Sigmoid colon (tissue), 7 donors: ENCODE measurements at places on chromosomes 3 and 15. TPM values are rescaled to one million over a fixed set of nuclear protein-coding genes. Genes with fewer than 3 reads are reported as not detected.

DNA sequence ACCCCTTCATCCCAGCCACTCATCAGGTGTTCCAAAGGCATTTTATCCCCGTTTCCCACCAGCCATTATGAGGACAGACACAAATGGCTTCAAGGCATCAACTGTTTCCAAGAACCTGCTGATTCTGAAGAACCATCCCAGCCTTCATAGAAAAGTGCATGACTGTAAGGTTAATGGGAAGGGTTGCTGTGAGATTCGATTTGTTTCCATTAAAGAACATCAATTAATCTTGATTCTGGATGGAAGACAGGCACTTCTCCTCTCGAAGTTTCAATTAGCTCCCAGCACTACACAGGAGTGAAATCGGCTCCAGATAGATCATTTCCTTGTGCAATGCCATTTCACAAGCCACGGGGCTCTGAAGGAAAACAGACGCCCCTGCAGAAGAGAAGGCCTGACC lies 25.8 kb downstream of the SRGAP3 start:
- H3K27me3 ChIP-seq, result no peaks in the 10 kb centered on the region
- H3K4me1 ChIP-seq, result peaks cover 12% of the 10 kb centered on the region
- no peak for DNase-seq
- no peak overlapping the region for H3K27ac ChIP-seq
- no peaks in the 10 kb centered on the region for H3K36me3 ChIP-seq

GRCh38 chr3:171437115-171437756 lies 23.0 kb downstream of the TNIK start:
- peaks cover 18% of the 10 kb centered on the region for H3K4me1 ChIP-seq
- H3K27me3 ChIP-seq, result no peaks in the 10 kb centered on the region
- no peak overlapping the region for H3K4me3 ChIP-seq
- no peaks in the 10 kb centered on the region for H3K36me3 ChIP-seq

DNA sequence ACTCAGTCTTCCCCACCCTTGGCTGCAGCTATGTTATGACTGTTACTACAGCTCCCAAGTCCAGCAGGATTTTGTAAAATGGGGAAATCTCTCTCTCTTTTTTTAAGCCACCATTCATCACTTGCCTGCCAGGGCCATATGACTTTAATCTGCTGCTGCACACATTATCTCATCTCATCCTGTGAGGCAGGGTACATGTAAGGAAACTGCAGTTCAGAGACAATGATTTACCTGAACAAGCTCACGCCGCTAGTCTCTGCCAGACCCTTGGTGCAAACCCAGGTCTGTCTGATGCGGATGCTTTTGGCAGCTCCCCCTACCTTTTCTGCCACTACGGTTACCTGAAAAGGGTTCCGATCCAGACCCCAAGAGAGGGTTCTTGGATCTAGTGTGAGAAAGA lies 78.3 kb downstream of the CHRNA7 start:
- H3K4me1 ChIP-seq, result no peaks in the 10 kb centered on the region
- DNase-seq, result no peak
- H3K36me3 ChIP-seq, result no peaks in the 10 kb centered on the region
- no peak overlapping the region for H3K27ac ChIP-seq

TLR9 gene
- not detected for polyA plus RNA-seq

FANCD2OS gene
- polyA plus RNA-seq, result not detected

DNA sequence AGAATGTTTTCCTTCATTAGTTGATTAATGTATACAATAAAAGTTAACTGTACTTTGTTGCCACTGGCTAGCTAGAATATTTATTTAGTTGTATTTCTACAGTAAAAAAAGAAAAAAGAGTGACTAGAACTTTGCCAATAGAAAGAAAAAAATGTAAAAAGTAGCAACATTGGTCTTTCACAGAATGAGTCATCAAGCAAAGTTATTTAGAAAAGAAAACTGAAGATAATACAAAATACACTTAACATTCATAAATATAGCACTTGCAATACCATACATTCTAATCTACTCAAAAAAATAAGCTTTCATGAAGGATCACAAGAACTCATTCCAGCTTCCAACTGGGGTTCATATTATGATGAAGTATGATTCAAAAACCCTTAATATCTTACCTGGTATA lies 83.4 kb downstream of the AQR start:
- H3K27ac ChIP-seq, result no peak overlapping the region
- DNase-seq, result no peak
- no peak overlapping the region for H3K4me3 ChIP-seq
- H3K36me3 ChIP-seq, result peaks cover 24% of the 10 kb centered on the region

ARGFX gene
- not detected for polyA plus RNA-seq

GRCh38 chr15:89899295-89899945 lies 5.6 kb upstream of the AP3S2 start:
- no peak overlapping the region for H3K27ac ChIP-seq
- no peak for DNase-seq
- peaks cover 2% of the 10 kb centered on the region for H3K4me1 ChIP-seq
- peaks cover 21% of the 10 kb centered on the region for H3K36me3 ChIP-seq
- H3K4me3 ChIP-seq, result no peak overlapping the region
- no peaks in the 10 kb centered on the region for H3K27me3 ChIP-seq

DNA sequence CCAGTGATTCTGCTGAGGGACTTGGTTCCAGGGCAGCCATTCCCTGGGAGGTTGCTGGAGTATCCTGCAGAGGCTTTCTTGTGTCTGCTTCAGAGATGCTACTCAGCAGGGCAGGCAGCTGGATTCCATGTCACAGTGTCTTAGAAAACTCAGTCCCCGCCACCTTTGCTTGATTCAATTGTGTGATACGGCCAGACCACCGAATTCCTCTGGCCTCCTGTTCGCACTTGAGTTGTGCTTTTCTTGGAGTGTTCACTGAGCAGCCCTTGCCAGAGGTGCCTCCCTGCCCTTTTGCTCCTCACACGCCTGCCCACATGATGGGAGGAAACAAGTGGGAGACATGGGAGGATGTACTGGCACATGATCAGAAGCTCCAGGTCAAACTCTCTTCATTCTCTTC lies 19.6 kb upstream of the SHC4 start:
- no peak overlapping the region for H3K4me3 ChIP-seq
- DNase-seq, result no peak
- no peak overlapping the region for H3K27ac ChIP-seq
- H3K4me1 ChIP-seq, result peaks cover 23% of the 10 kb centered on the region
- peaks cover 6% of the 10 kb centered on the region for H3K36me3 ChIP-seq

DNA sequence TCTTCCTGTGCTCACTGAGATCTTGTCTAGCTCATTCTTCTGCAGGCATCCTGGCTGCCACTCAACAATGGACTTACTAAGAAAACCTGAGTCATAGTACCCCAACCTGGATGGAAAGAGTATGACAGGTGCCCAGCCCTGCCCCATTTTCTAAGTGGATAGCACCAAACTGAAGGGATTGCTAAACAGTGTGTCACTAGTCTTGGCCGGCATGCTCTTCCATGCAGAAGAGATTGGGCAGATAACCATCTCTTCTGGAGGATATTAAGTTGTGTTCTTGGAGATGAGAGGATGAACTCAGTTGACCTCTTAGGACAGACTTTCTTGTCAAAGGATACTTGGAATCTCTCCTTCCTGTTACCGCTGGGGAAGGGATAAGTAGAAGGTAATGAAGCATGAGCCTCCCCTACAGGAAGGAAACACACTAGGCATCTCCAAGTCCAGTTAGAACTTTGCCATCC lies 797.5 kb downstream of the AGBL1 start:
- H3K4me3 ChIP-seq, result no peak overlapping the region
- H3K27ac ChIP-seq, result no peak overlapping the region
- no peaks in the 10 kb centered on the region for H3K27me3 ChIP-seq
- no peaks in the 10 kb centered on the region for H3K36me3 ChIP-seq
- H3K4me1 ChIP-seq, result no peaks in the 10 kb centered on the region

TYRO3 gene
- 1.4 TPM for polyA plus RNA-seq

DNA sequence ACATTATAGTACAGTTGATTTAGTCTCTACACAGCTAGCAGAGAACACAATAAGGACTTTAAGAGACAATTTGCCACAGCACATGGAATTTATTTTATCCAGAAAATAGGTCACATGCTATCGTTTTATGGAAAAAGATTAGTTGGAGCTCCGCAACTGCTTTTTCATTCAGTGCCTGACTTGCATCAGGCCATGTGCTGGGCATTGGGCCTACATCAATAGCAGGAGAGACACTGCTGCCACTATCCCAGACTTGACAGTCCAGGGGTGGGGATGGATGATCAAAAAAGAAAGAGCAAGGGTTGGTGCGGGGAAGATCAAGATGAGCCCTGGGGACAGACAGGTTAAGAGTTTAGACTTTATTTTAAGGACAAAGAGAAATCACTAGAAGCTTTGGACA lies 75.2 kb upstream of the C3orf80 start:
- DNase-seq, result no peak
- H3K27ac ChIP-seq, result no peak overlapping the region
- H3K4me1 ChIP-seq, result no peaks in the 10 kb centered on the region
- H3K27me3 ChIP-seq, result no peaks in the 10 kb centered on the region
- H3K4me3 ChIP-seq, result no peak overlapping the region
